H1 (cell line): ENCODE measurements at places on chromosomes 7 and 10.

DNA sequence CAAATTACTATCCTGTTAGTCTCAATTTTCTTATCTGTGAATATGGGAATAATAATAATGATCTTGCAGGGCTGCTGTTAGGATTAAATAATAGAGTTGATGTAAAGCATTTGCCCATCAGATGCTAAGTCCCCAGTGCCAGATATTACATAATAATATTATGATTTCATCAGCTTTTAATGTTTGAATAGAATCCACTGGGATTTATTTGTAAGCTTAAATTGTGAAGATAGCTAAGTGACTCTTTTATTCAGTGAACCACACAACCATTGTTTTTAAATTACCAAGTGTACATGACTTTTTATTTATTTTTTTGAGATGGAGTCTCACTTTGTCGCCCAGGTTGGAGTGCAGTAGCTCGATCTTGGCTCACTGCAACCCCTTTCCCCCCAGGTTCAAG, 510.3 kb upstream of the DPP6 start:
- H3K4me1 ChIP-seq, result no peaks in the 10 kb centered on the region
- H3K27ac ChIP-seq, result no peak overlapping the region
- no peak for DNase-seq

- no peak overlapping the region for H3K4me3 ChIP-seq
- no peak overlapping the region for H3K27ac ChIP-seq
- DNase-seq, result no peak
- no peaks in the 10 kb centered on the region for H3K36me3 ChIP-seq
- H3K27me3 ChIP-seq, result no peaks in the 10 kb centered on the region
- peaks cover 1% of the 10 kb centered on the region; the same call in 1 of the 2 replicates for H3K4me1 ChIP-seq
Observed at GRCh38 chr7:51067258-51067657, 249.4 kb downstream of the COBL start.

DNA sequence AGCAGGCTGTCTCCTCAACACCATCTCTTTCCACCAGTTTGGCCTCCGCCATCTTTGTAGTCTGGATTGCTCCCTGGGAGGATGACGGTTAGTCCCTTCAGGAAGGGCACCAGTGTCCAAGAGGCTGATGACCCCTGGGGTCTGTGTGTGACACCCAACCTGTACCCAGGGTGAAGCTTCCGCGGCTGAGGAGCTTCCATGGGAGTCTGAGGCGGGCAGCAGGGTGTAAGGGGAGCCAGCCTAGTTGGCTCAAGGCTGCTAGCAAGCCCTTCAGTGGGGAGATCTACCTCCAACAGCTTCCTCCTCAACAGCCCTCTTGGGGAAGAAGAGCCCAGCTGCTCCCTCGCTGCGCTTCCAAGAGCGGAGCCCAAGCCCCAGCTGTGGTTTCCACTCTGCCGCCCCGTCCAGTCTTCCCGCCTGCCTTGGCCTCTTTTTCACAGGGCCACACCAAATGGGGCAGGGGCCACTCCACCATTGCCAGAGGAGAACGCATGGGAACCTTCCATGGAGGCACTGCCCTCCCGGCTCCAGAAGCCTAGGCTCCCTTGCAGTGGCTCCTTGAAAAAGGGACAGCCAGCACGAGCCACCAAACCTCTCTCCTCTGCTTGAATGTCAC, 57.4 kb downstream of the TMEM209 start:
- H3K27ac ChIP-seq, result no peak overlapping the region
- no peaks in the 10 kb centered on the region for H3K4me1 ChIP-seq
- H3K4me3 ChIP-seq, result no peak overlapping the region
- DNase-seq, result no peak

GRCh38 chr7:136234040-136234439, 256.9 kb upstream of the MTPN start:
- no peak for DNase-seq
- no peak overlapping the region for H3K4me3 ChIP-seq
- no peaks in the 10 kb centered on the region for H3K4me1 ChIP-seq
- no peaks in the 10 kb centered on the region for H3K27me3 ChIP-seq
- H3K27ac ChIP-seq, result no peak overlapping the region

- H3K36me3 ChIP-seq, result no peaks in the 10 kb centered on the region
- no peak for DNase-seq
- no peaks in the 10 kb centered on the region for H3K27me3 ChIP-seq
- no peak overlapping the region for H3K4me3 ChIP-seq
- no peak overlapping the region for H3K27ac ChIP-seq
Observed at GRCh38 chr10:82089327-82089726, 214.3 kb downstream of the NRG3 start.

DNA sequence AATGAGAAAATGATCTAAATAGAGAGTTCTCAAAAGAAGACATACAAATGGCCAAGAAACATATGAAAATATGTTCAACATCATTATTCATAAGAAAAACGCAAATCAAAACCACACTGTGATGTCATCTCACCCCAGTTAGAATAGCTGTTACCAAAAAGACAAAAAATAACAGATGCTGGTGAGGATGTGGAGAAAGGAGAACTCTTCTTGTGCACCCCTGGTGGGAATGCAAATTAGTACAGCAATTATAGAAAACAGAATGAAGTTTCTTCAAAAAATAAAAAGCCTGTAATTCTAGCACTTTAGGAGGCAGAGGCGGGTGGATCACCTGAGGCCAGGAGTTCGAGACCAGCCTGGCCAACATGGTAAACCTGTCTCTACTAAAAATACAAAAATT, 199.3 kb downstream of the PARD3 start:
- no peak for DNase-seq
- H3K36me3 ChIP-seq, result no peaks in the 10 kb centered on the region
- H3K4me3 ChIP-seq, result no peak overlapping the region

GRCh38 chr7:116955340-116955739, 2.0 kb downstream of the ST7 start:
- H3K36me3 ChIP-seq, result no peaks in the 10 kb centered on the region
- no peak overlapping the region for H3K4me3 ChIP-seq
- no peak overlapping the region for H3K27ac ChIP-seq
- H3K27me3 ChIP-seq, result no peaks in the 10 kb centered on the region

- H3K36me3 ChIP-seq, result no peaks in the 10 kb centered on the region
- no peak for DNase-seq
- H3K4me1 ChIP-seq, result no peaks in the 10 kb centered on the region
- H3K27ac ChIP-seq, result no peak overlapping the region
- no peak overlapping the region for H3K4me3 ChIP-seq
Observed at GRCh38 chr10:60654813-60655464, 123.3 kb upstream of the CDK1 start.

DNA sequence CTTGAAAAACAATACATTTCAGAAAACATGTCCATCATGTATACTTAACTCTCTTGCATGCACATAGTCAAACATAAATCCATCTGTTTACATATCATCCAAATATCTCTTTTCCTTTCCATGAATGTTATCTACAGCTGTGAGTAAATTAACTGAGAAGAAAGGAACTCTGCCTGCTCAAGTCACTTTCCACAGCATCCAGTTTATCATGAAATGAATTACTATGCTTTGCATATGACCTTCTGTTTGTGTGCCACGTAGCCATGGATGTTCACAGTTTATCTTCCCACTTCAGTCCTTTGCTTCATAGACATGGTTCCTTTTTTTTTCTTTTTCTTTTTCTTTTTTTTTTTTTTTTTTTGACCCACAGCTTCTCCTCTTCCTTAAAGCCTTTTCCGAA, 39.6 kb downstream of the BZW2 start:
- no peaks in the 10 kb centered on the region for H3K27me3 ChIP-seq
- H3K4me1 ChIP-seq, result no peaks in the 10 kb centered on the region
- no peak overlapping the region for H3K27ac ChIP-seq

DNA sequence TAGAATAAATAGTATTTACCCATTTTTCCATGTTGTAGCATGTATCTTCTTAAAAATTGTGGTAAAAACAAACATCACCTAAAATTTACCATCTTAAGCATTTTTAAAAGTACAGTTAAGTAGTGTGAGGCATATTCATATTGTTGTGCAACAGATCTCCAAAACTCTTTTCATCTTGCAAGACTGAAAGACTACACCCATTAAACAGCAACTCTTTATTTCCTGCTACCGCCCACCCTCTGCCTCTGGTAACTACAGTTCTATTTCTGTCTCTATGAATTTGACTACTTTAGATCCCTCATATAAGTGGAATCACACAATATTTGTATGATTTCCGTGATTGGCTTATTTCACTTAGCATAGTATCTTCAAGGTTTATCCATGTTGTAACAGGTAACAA, 40.0 kb upstream of the AGBL3 start:
- H3K4me3 ChIP-seq, result no peak overlapping the region
- no peak for DNase-seq
- H3K36me3 ChIP-seq, result peaks cover 3% of the 10 kb centered on the region; the same call in 1 of the 2 replicates
- no peaks in the 10 kb centered on the region for H3K4me1 ChIP-seq
- no peaks in the 10 kb centered on the region for H3K27me3 ChIP-seq
- H3K27ac ChIP-seq, result no peak overlapping the region

DNA sequence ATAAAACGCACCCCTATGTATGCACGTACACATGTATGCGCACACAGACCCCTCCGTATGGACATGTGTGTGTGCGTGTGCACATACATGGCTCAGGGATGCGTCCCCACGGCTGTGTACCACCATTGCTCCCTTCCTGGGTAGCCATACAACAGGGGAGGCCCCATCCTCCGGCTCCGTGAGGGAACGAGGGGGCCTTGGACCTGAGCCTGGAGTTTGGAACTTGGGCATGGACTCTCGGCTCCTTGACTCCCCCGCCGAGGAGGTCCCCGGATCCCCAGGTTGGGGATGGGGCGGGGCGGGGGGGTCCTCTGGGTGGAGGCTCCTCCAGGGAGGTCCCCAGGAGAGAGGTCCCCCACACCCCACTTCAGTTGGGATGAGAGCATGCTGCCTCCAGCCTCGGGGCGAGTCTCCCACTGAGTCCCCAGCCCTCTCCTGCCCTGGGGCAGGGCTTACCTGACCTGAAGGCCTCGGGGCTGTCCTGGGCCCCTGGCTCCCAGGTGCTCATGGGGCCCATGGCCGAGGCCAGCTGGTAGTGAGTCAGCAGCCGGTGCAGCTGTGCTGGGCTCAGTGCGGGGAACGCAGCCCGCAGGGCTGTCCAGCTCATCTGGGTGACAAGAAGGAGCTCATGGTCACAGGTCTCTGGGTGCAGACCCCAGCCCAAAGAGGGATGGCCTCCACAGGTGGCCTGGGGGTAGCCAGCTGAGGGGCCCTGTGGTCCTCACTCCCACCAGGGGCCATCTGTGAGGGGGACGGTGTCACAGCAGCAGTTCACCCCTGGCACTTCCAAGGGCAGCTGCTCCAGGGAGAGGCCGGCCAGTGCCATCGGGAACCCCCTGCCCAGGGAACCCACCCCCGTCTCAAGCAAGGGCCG, 29.9 kb downstream of the AP5Z1 start:
- no peak for DNase-seq
- no peak overlapping the region for H3K4me3 ChIP-seq
- no peak overlapping the region for H3K27ac ChIP-seq
- no peaks in the 10 kb centered on the region for H3K4me1 ChIP-seq
- no peaks in the 10 kb centered on the region for H3K27me3 ChIP-seq

DNA sequence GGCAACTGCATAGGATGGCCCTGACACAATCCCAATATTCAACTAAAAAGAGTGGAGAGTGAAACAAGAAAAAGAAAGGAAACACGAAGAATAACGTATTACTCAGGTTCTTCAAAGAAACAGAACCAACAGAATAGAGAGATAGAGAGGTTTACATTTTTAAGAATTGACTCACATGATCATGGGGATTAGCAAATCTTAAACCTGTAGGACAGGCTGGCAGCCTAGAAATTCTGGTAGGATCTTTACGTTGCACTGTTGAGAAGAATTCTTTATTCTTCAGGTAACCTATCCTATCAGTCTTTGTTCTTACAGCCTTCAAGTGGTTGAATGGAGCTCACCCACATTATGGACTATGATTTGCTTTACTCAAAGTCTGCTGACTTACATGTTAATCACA, 103.9 kb downstream of the AASS start:
- H3K4me3 ChIP-seq, result no peak overlapping the region
- H3K27ac ChIP-seq, result no peak overlapping the region
- DNase-seq, result no peak
- H3K4me1 ChIP-seq, result no peaks in the 10 kb centered on the region
- peaks cover 25% of the 10 kb centered on the region for H3K36me3 ChIP-seq

DNA sequence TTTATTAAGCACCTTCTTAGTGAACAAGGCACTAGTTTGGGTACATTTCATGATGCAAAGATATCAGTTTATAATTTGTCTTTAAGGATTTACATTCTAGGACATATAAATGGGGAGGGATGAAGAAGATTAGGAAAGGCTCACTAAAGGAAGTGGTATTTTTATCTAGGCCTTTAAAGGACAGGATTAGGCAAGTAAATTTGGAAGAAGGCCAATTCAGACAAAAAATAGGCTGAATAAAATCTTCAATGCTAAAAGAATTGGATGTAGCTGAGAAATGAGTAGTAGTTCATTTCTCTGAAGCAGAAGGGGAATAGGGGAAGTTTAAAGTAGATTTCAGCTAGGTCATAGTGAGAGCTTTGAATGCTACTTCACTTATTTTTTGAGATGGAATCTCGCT, 4.8 kb upstream of the FAM24B start:
- no peak for DNase-seq
- H3K27me3 ChIP-seq, result no peaks in the 10 kb centered on the region; the same call in 1 of the 2 replicates
- H3K27ac ChIP-seq, result no peak overlapping the region
- no peak overlapping the region for H3K4me3 ChIP-seq

GRCh38 chr7:20777377-20778062, 9.2 kb downstream of the SP8 start:
- peaks cover 14% of the 10 kb centered on the region for H3K4me1 ChIP-seq

- H3K36me3 ChIP-seq, result no peaks in the 10 kb centered on the region
- H3K27ac ChIP-seq, result no peak overlapping the region
- peaks cover 16% of the 10 kb centered on the region for H3K4me1 ChIP-seq
- no peaks in the 10 kb centered on the region for H3K27me3 ChIP-seq
- no peak for DNase-seq
Observed at GRCh38 chr10:21406595-21407193, 118.8 kb downstream of the SKIDA1 start.

GRCh38 chr10:124180947-124181549, 87.7 kb upstream of the CHST15 start:
- no peaks in the 10 kb centered on the region for H3K27me3 ChIP-seq
- H3K4me3 ChIP-seq, result no peak overlapping the region
- H3K27ac ChIP-seq, result no peak overlapping the region
- no peaks in the 10 kb centered on the region; the same call in 1 of the 2 replicates for H3K4me1 ChIP-seq

DNA sequence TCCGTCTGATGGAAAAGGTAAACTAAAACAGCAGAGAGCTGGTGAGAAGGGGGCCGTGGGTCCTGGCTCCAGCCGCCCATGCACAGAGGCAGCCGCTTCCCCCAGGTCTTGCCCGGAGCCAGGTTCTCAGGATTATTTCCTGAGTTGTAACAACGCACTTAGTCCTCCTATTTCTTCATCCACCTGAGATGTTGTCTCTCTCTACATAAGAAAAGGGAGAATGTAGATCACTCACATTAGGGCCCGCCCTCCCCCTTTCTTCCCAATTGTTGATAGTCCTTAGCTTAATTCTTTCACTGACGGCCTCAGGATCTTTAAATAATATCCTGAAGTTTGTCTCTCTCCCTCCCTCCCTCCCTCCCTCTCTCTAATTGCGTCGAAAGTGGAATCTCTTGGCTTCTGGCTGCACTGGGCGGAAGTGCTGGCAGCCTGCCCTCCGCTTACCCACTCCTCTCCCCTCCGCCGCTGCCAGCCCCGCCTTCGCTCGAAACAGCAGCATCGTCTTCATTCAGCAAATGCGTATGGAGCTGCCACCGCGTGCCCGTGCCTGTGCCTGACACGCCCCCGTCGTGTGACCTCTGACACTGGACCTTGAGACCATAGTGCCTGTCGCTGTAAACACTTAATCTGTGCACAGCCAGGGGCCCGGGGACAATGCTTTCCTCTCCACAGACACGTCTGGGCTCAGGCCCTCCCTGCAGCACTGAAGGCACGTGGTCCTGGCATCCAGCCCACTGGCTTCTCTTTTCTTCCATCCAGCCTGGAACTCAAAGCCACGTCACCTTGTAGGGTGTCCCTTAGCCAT, 174.5 kb upstream of the PPP2R2D start:
- H3K4me3 ChIP-seq, result no peak overlapping the region
- DNase-seq, result no peak
- peaks cover 9% of the 10 kb centered on the region; the same call in 1 of the 2 replicates for H3K27me3 ChIP-seq
